Stimulated activated CD4-positive, alpha-beta T cell treated with anti-CD3 and anti-CD28 coated beads, Interleukin-4, amount 100 ng/mL, for 1 hour (primary cell): ENCODE measurements at places on chromosomes 11 and 22.

- DNase-seq = no peak
These were observed 1163.7 kb downstream of the FAM181B start for GRCh38 chr11:81569999-81570398.

GRCh38 chr11:114426280-114426679 lies 13.0 kb upstream of the REXO2 start:
- DNase-seq = no peak

GRCh38 chr22:19806213-19807160 lies 45.9 kb downstream of the TBX1 start:
- no peak for DNase-seq

DNA sequence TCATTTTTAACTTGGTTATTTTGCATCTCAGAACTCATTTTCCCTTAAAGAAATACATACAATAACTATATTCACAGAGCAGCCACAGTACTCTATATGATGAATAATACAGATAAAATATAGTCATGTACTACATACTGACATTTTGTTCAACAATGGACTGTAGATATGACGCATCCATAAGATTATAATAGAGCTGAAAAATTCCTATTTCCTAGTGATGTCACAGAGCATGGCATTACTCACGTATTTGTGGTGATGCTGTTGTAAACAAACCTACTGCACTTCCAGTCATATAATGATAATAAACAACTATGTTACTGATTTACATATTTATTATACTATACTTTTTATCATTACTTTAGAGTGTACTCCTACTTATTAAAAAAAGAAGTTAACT lies 38.7 kb downstream of the NARS2 start:
- DNase-seq = no peak

GRCh38 chr11:107819361-107820014 lies 39.1 kb downstream of the SLC35F2 start:
- no peak for DNase-seq

DNA sequence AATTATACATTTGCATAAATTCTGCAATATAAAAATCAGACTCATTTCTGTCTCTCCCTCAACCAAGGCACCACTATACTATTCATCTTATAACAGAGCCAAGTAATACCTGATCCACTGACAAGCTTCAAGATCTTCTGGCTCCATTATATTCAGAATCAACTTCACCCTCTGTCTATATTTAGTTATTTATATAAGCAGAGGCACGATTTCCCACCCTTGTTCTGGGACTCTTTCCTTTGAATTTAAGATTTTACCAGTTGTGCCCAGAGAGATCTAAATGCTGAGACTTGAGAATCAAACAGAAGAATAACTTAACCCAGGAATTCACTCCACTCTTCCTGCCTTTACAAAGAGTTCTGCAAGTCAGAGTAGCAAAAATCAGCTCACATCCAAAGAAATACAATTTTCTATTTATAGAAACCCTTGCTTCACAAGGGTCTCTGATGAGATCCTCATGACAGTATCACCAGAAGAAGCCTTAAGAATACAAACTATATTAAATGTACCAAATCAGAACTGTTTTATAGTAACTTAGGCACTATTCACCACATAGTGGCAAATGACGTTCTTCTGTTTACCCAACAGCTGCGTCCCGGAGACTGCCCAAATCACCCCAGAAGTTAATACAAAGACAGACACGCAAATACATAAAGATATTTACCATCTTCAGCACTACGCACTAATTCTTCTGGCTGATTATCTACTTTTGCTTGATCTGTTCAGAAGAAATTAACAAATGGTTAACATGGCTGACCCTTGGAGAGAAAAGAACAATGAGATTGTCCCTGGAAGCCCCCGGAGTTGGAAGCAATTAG lies 32.3 kb upstream of the CCDC89 start:
- no peak for DNase-seq

- DNase-seq = no peak
These were observed 6.5 kb downstream of the LINC01488 start for GRCh38 chr11:69487849-69488542.

GRCh38 chr11:31824879-31825837 lies 14.0 kb upstream of the PAX6 start:
- DNase-seq = no peak

DNA sequence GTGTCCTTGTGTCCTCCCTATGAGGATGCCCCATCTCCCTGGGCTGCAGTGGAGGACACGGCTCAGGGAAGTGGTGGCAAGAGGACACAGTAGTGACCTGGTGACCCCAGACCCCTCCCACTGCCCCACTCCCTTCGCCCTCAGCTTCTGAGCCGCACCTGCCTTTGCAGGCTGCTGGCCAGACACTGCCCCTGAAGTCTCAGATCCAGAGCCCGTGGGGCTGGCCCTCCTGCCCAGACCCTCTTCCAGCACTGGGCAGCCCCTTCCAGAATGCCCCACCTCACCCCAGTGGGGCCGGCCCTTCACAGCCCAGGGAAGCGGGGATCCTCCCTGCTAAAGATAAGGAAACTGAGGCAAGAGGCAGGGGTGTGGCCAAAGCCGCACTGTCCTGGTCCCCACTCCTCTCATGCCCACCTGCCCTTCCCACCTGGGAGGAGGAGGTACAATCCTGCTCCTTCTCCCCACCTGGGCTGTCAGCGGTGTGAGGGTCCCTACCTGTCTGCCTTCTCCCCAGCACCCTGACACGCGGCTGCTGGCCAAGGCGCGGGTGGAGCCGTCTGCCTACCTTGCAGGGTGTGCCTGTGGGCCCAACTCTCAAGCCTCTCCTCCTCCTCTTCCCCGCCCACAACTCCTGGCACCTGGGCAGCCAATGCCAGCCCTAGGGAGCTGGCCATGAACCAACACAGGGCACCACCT lies 17.3 kb downstream of the TRPM5 start:
- no peak for DNase-seq

- no peak for DNase-seq
These were observed 60.7 kb downstream of the STK33 start for GRCh38 chr11:8533332-8533731.

- no peak for DNase-seq
These were observed 33.2 kb downstream of the ADORA2A start for GRCh38 chr22:24460418-24461089.

DNA sequence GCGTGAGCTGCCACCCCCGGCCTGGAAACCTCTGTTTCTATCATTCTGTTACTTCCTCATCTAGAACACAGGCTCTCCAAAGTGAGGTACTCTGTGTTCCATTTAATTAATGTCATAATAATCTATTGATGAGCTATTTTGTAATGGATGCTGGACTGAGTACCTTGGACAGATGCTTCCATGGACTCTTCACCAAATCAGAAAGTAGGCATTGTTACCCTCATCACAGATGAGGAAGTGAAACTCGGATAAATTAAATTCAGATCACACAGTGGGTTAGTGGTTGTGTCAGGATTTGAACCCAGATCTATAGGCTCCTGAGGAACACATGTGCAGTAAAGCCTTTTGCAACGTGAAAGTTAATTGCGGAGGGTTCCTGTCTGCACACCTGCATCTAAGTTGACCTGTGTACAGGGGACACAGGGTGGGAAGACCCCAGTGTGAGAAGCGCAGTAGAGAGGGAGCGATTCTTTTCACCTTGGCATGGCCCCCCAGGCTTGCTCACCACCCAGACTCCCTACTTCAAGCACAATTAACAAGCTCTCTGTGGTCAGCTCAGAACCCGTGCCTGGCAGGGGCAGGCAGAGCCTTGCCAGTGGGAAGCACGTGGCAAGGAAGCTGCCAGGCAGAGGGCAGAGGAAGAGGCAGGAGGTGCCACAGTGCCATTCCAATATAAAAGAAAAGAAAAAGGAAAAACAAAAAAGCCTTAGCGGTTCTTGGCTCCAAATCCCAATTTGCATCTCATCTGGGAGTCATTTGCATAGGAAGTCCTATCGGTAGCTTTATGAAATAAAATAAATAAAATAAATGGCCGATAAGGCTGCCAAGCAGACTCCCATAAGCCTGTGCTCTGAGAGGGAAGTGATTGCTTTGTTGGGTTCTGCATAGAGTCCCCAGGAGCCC lies 239.3 kb downstream of the GRIK4 start:
- no peak for DNase-seq

DNA sequence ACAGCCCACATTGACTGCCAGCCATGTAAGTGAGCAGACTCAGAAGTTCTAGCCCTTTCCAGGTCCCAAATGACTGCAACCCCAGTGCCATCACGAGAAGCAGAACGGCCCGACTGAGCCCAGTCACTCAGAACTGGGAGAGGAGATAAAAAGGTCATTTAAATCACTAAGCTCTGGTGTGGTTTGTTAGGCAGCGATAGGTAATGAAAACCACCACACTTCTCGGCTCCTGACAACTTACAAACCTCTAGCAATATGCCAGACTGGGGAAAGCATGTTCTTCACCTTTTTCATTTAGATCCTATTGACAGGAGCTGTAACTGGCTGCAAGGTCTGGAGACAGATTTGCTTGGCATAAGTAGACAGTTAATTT lies 6.7 kb downstream of the SLC15A3 start:
- no peak for DNase-seq

- DNase-seq = peak; percentile 59
These were observed 40.1 kb upstream of the CLMP start for GRCh38 chr11:123235117-123235655.

DNA sequence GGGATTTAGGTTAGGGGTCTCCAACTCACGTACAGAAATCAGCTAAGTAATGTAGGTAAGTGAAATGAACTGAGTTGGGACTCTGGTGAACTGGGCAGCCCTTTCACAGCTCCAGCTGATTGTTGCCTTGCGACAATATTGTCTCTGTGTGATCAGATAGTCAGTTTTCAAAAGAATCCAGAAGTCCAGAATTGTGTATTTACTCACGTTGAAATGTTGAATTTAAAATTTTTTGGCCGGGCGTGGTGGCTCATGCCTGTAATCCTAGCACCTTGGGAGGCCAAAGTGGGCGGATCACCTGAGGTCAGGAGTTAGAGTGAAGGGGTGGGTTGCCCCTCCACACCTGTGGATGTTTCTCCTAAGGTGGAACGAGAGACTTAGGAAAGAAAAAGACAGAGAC lies 18.8 kb upstream of the WDR74 start:
- DNase-seq = no peak

DNA sequence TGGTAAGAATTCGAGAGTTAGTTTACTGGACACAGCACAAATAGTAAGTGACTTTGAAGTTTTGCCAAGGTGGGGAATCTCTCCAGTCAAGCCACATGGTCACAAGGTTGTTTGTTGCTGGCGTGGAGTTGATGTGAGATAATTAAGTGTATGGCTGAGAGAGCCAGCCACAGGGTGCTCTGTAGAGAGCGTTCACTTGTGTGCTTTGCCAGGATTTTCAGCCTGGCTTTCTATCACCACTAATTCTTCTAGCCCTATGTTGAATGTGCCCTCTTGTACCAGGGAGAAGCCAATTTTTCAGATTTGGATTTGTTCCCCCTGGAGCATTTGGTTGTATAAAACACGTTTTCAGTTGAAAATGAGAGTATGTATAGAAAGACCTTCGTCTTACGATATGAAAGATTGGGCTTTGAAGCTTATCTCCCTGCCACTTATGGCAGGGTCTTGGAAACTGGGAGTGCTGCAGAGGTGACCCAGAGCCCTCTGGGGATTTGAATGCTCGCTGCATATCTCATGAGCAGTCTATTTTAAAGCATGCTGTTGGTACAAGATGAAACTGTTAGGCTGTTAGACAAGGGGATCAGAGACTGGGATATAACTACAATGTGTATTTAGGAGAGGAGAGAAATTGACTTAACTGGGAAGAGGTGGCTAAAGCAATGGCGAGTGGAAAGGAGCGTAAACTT lies 28.6 kb downstream of the CSRP3 start:
- no peak for DNase-seq

GRCh38 chr11:86749821-86750401 lies 50.4 kb upstream of the PRSS23 start:
- DNase-seq = no peak

- no peak for DNase-seq
These were observed 32.8 kb upstream of the LINC01488 start for GRCh38 chr11:69448471-69449284.

DNA sequence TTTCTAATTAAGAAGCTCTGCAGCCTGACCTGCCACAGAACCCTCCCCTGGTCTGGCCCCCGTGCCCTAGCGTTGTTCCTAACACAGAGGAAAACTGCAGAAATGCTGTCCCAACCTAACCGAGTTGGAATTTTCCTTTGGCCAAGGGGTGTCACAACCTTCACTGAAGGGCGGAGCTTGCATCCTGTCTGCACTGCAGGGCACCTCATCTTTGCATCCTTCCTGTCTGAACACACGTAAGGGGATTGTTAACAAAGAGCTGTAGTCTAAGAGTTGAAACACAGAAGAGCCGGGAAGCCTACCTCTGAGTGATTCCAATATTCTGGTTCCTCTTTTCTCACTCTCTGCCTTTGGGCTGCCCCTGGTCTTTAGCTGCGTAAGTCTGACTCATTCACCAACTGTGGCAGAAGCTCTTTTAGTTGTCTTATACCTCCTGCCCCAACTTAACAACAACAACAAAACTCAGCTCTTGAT lies 1.6 kb downstream of the DIXDC1 start:
- peak; percentile 25 for DNase-seq

DNA sequence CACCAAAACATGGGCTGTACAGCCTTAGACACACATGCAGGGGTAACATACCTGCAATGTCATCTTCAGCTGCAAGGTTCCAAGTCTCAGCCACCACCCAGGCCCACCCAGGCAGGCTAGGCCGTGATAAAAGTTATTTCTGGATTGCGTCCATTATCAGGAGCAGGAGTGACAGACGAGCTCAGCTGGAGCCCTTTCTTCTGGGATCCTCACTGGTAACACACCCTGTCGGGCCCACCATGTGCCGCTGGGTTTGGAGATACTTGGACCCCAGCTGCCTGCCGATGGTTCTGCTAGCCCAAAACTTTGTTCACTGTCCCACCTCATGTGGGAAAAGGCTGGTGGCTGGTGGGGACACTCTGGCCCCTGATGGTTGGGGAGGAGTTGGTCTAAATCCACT lies 24.8 kb downstream of the TMPRSS5 start:
- no peak for DNase-seq

DNA sequence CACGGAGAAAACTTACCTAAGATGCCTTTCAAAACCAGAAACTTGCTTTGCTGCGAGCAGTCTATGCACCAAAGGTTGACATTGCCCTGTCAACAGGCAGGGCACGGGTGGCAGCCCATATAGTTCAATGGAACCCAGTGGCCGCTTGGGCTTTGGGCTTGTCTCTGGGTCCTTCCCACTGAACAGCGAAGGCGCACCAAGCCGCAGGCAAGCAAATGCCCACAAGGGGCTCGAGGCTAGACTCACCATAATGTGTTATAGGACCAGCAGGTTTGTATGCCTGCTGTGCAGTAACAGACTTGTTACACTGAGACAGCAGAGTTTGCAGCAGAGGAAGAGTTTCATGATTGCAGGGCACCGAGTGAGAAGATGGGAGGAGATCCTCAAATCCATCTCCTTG lies 20.3 kb downstream of the CLDN5 start:
- DNase-seq = no peak

GRCh38 chr11:100930185-100930778 lies 199.3 kb downstream of the PGR start:
- no peak for DNase-seq

GRCh38 chr22:43862074-43862881 lies at the start of gene SULT4A1:
Gene SULT4A1 (minus strand): TSS chr22:43862513. CDS start chr22:43862382, 131 bp downstream.
- no peak for DNase-seq

- no peak for DNase-seq
These were observed 31.3 kb upstream of the MMP13 start for GRCh38 chr11:102986815-102987214.
